ENCODE measurements at places on chromosomes 3 and 15. TPM values are rescaled to one million over a fixed set of nuclear protein-coding genes. Genes with fewer than 3 reads are reported as not detected.

The NPRL2 gene
- total RNA-seq: 14.8 TPM

The SLC24A5 gene
- total RNA-seq: not detected

The PP2D1 gene
- not detected for total RNA-seq

The ADGRG7 gene
- total RNA-seq: not detected

The SIDT1 gene
- total RNA-seq: 0.78 TPM

The STAB1 gene
- total RNA-seq: 74.7 TPM

The DISP2 gene
- total RNA-seq: 5.9 TPM

The DAPK2 gene
- total RNA-seq: 48.2 TPM

The GPR171 gene
- 0.24 TPM for total RNA-seq

The ATP13A3 gene
- 60.4 TPM for total RNA-seq

The RCN2 gene
- total RNA-seq: 18.9 TPM

The ALG1L2 gene
- total RNA-seq: 0.43 TPM

All from Right ventricle myocardium superior (tissue), 1 donor.